ENCODE measurements at places on chromosomes 7 and 10.

DNA sequence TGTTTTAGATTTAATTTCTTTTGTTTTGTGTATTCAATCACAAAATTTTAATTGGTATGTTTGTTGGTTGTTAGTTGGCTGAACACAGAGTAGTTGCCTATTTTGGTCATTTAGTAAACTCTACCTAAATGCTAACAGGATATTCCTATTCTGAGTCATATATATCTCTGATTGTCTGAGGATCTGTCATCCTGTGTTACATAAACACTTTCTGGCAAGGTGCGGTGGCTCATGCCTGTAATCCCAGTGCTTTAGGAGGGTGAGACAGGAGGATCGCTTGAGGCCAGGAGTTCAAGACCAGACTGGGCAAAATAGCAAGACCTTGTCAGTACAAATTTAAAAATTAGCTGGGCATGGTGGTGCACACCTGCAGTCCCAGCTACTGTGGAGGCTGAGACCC lies 178.6 kb downstream of the PLCE1 start:
- no peak for DNase-seq

DNA sequence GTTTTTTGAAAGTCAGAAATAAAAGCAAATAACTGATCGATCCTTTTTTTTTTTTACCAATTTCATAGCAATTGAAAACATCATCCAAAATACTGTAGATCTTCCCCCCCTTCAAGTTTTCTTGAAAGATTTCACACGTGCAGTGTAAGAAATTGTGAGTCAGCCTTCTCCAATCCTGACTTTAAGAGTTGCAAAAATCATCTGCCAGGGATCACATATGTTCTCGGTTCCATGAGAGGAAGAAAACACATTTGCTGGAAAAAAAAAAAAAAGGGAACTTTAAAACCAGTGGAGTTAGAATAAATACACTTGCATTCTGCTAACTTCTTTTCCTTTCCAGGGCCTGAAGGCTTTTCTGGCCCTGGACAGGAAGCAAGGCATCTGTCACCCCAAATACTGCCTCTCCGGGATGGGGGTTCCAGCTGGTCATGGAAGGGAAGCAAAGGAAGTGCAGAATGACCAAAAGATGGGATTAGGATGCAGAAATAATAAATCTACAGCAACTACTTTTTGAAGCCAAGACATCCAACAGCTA lies 198.4 kb upstream of the KIAA1217 start:
- DNase-seq: no peak

GRCh38 chr7:48087349-48087748 lies 1.7 kb upstream of the UPP1 start:
- no peak for DNase-seq

- DNase-seq: no peak
Measured at GRCh38 chr7:68893411-68893810, 704.9 kb upstream of the AUTS2 start.
